HTR-8/SVneo (cell line): ENCODE measurements at places on chromosomes 7 and 10.

DNA sequence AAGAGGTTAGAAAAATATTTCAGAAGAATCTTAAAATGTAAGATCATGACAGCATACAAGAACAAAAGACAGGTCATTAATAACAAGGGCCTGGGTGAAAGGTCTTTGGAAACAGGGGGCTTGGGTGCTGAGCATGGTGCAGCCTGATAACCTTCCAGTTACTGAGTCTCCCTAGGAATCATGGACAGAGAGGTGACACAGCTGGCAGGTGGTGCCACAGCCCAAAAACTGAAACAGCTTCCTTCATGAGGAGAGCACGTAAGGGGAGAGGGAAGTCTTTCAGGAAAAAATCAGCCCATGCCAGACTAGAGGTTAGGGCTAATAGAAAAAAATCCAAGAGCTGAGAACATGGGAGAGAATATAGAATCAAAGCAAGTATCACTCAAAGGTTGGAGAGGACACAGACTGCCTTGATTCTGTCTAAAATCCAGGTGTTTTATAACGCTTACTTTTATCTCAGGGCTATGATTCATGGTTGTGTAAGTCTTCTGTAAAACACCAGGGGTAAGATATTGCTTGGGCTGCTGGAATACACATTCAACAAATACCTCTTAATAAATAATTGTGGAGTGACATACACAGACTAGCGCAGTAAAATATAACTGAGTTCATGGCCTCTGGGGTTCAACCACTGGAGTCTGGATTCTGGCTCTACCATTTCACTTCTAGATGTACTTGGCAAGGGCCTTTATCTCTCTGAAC is 88.1 kb downstream of the SEMA3C start:
- DNase-seq = no peak

DNA sequence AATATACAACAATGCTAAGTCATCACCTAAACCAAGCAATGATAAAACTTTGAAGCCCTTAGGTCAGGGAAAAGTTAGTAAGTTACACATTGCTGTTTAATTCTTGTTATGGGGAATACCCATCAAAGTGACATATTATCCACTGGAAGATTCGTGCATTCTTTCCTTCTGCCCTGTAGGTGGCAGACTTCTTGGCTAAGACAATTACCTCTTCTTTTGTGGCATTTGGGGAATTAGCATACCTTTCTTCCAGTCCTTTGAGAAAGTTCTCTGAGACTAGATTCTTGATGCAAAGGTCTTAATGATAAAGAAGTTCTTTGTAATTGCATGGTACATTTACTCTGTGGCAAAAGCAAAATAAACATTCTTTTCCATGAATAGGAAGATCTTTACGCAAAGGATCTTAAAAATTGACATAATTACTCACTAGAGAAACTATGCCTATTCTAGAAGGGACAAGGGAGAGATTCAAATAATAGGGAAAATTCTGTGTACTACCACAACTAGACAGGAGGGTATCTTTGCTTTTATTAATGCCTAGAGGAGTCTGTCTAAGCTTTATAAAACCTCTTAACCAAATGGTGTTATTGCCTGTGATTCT is 395.9 kb downstream of the GRM8 start:
- peak; percentile 1 for DNase-seq

DNA sequence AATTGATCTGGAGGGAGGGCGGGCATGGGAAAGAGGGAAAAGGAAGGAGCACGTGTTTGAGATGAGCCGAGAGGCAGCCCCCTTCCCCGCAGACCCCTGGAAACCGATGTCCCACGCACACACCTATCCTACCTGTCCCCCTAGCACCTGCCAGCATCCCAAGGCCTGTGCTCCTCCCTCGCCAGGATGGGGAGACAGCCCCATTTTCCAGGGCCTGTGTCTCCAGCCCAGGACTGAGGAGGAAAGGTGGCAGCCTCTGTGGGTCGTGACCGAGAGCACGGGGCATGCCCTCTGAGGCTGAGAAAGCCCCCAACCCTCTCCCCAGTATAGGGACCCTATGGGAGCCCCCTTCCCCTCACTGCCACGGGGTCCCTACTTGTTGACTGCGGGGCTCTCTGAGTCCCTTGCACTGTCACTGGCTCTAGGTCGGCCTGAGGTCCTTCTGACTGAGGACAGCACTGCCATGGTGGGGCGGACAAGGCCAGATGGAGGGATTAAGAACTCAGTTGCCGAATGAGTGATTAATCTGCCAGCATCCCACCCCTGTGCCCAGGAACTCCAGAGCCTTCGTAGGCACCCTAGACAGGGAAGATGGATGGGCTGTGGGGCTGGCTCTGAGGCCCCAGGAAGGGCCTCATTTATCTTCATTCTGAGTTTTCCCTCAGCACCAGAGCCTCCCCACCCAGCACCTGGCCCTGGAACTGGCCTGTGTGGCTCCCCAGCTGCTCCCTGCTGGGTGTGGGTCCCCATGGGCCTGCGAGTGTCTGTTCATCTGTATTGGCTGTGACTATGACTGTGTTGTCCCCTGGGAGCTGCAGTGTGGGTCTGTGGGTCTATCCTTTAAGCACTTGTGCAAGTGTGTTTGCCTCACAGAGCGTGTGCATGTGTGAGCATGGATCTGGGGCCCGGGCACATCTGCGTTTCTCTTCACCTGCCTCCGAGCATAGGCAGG is 26.0 kb downstream of the CRHR2 start:
- DNase-seq = no peak

GRCh38 chr7:3430588-3430987 is 129.5 kb downstream of the SDK1 start:
- DNase-seq = no peak
